Left kidney (tissue), 8 donors: ENCODE measurements at places on chromosomes 1 and 21.

- DNase-seq = no peak
These were observed 9.3 kb upstream of the EDN2 start for GRCh38 chr1:41493626-41494350.

GRCh38 chr1:46506470-46507219, 17.0 kb downstream of the DMBX1 start:
- no peak for DNase-seq

DNA sequence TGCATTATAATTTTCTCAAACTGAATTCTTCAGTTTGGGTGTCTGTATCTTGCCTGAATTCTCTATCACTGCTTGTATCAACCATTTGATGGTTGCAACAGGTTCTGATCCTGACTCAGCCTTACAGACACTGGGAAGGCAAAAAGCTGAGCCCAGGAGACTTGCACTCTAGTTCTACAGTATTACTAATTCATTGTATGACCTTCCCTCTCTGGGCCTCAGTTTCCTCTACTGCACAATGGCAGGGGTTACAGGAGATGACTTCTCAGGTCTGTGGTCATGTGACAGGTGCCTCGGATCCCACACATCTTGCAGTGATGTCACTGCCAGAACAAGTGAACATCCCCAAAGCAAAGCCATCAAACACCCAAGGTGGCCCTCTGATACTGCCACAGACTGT, 38.7 kb downstream of the RRAGC start:
- DNase-seq = no peak

- no peak for DNase-seq
These were observed 142.9 kb upstream of the COL6A1 start for GRCh38 chr21:45838634-45839033.

DNA sequence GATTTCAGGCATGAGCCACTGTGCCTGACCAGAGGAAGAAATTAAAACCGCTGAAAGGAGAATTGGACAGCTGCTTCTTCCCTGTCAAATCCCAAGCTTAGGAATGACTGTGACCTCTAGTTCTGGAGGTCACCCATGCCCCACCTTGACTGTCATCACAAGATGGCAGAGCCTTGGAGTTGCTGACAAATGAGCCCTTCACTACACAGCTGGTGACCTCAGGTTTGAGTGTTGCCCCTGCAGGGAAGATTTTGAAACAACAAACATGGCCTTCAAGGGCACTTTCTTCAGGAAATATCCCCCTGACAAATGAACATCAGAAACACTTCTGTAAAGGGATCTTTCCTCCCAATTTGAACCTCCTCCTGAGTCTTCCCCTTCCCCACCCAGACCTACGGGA, 6.9 kb upstream of the SLC45A3 start:
- DNase-seq = no peak

DNA sequence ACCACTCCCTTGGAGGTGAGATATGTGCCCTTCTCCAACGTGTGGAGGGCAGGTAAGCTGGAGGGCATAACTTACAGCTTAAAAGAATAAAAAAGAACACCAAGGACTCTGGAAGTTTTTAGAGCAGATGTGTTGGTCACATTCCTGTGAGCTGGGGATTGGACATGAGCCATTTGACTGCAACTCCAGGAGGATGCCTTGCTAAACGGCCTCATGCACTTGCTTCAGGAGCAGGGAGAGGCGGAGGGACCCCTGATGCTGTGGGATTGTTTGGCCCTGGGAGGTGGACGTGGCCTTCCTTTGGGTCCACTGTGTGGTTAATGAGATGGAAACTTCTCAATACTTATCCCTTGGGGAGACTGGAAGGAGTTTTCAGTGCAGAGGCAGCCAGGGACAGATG, 185.6 kb downstream of the RHOU start:
- DNase-seq = no peak

GRCh38 chr1:156383023-156383422, 14.0 kb downstream of the RHBG start:
- DNase-seq = peak; percentile 39

GRCh38 chr1:170556917-170557316, 25.0 kb downstream of the GORAB start:
- DNase-seq = no peak

- DNase-seq = no peak
These were observed 27.7 kb upstream of the PTGFRN start for GRCh38 chr1:116881879-116882520.

DNA sequence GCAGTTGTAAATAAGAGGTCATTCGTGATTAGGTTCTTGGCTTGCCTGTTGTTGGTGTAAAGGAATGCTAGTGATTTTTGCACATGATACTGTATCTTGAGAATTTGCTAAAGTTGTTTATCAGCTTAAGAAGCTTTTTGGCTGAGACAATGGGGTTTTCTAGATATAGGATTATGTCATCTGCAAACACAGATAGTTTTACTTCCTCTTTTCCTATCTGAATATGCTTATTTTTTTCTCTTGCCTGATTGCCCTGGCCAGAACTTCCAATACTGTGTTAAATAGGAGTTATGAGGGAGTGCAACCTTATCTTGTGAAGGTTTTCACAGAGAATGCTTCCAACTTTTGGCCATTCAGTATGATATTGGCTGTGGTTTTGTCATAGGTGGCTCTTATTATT, 576.1 kb upstream of the RGS18 start:
- DNase-seq = no peak

DNA sequence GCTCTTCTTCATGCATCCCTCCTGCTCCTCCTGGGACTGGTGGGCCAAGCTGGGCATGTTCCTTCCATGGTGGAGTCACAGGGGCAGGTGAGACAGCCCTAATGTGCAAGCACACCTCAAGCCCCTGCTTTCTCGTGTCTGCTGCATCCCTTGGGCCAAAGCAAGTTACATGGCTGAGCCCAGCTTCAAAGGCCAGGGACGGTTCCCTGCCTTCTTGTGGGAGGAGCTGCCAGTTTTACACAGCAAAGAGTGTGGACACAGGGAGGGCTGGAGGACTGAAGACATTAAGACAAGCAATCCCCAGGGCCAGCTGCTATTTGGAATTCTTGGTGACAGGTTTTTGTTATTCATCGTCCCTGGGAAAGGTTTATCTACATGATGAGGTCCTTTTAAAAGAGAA, 175.2 kb upstream of the CACNA1E start:
- DNase-seq = no peak

DNA sequence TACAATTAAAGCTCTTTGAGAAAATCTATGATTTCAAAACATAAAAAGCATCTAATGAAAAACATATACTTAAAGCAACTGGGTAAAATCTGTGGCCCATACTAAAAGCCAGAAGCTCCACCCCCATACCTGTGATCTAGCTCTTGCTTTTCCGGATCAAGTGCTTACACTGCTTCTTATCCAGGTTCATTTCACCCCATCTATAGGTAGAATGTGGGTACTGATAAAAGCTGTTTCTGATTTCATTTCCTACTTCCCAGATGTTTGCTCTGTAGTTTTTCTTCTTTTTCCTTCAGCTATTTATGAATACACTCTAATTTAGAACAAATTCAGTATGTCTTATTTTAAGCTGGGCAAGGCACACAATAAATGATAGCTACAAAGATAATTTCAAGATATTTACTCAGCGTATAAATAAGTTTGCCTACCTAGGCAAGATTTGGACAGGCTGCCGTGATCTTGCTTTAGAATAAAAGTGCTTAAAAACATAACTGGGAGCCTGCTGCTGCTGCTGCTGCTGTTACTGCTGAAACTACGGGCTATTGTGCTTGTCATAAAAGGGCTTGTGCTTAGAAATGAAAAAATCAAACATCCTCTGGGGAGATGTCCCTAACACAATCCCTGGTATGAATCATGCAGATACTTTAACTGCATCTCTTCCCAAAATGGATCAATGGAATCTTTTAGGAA, 2.1 kb downstream of the SIPA1L2 start:
- DNase-seq = peak; percentile 68

GRCh38 chr21:33572350-33572749, 16.1 kb downstream of the DONSON start:
- DNase-seq = no peak

DNA sequence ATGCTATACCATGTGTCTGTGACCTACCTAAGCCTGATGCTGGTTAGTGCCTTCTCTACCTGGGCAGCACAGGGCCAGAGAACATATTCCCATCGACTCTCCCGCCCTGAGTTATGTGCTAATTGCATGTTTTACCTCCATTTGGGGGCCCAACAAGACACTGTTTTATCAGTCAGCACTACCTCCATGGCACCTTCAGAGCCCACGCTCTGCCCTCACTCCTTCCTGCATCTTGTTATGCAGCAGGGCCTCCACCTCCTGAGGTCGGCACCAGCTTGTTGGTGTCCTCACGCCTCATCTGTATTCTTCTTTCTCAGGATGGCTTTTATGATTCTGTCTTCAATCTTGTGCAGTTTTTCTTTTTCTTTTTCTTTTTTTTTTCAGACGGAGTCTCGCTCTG, 11.9 kb downstream of the WNT9A start:
- no peak for DNase-seq
